ENCODE measurements at places on chromosomes 5 and 9.

DNA sequence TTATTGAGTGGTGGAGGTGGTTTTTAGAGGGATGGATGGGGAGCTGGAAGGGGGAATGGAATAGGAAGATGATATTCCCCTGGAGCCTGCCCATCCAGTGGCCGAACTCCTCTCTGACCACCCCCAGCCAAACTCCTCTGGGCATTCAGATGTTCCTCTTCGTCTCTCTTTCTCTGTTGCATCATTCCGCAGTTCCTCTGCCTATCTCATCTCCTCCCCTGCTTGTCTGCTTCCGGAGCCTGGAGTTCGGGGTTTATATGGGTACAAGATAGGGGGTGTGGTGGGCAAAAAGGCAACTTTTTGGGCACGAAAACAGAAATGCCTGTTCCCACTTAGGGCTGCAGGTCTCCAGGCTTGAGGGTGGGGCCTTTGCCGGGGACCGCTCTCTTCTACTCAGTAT lies 12.2 kb upstream of the CDK5RAP2 start:
- no peak for DNase-seq

GRCh38 chr5:131147258-131147657 lies 17.8 kb downstream of the HINT1 start:
- DNase-seq = no peak

DNA sequence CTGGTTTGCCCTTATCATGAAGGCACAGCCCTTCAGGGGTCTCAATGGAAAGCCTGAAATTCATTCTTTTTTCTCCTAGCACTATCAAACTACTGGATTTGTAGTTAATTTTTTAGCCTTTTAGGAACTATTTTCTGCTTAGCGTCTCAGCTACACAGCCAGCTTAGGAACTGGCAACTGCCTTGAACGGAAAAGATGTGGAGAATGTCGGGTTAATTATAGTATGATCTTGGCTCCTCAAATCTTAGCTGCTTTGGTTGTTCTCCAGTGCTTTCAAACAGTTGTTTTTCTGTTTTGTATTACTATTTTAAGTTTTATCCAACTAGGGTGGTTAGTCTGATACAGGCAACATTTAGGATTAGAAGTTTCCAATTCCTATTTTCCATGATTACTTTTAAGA lies 44.1 kb downstream of the CCNH start:
- no peak for DNase-seq

DNA sequence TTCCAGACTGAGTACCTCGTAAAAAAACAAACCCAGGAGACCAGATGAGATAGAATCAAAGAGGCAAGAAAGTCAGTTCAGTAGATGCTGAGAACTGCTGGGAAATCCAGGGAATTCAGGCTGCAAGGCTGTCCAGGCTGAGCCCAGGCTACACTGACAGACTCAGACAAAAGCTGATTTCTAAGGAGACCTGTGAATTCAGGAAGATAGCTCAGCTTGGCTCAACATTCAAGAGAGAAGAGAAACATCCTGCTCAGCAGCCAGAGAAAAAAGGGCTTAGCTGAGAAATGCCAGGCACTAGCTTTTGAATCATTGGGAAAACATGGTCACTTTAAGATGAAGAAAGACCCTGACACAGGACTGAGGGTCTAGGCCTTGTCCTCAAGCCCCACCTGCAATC lies 118.2 kb upstream of the SLC44A1 start:
- DNase-seq = no peak

- DNase-seq = no peak
Observed at GRCh38 chr5:180160789-180161188, 48.2 kb downstream of the RASGEF1C start.

DNA sequence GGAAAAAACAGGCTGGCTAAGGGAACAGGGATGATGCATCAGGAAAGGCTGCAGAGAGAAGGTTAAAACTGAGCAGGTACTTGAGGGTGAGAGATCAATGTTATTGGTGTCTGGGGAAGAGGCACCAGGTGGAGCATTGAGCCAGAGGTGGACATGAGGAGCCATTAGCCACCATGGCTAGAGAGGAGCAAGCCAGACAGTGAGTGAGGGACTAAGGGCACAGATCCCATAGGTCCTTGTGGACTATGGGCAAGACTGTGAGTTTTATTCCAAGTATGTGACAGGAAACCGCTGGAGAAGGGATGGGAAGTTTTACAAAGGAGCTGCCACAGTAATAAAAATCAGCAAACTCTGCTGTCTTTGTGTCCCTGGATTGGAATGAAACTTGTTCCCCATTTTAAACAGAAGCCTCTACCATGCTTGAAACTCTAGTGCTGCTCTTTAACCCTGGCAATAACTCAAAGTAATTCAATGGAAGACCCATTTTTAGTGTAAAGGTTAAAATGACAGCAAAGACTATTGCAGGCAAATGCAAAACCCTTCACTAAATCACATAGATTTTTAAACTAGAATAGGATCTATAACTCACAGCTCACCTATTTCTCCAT lies 349.8 kb downstream of the ENC1 start:
- DNase-seq = no peak

- DNase-seq = no peak
Observed at GRCh38 chr9:117704597-117704996, 394 bp downstream of the TLR4 start.

DNA sequence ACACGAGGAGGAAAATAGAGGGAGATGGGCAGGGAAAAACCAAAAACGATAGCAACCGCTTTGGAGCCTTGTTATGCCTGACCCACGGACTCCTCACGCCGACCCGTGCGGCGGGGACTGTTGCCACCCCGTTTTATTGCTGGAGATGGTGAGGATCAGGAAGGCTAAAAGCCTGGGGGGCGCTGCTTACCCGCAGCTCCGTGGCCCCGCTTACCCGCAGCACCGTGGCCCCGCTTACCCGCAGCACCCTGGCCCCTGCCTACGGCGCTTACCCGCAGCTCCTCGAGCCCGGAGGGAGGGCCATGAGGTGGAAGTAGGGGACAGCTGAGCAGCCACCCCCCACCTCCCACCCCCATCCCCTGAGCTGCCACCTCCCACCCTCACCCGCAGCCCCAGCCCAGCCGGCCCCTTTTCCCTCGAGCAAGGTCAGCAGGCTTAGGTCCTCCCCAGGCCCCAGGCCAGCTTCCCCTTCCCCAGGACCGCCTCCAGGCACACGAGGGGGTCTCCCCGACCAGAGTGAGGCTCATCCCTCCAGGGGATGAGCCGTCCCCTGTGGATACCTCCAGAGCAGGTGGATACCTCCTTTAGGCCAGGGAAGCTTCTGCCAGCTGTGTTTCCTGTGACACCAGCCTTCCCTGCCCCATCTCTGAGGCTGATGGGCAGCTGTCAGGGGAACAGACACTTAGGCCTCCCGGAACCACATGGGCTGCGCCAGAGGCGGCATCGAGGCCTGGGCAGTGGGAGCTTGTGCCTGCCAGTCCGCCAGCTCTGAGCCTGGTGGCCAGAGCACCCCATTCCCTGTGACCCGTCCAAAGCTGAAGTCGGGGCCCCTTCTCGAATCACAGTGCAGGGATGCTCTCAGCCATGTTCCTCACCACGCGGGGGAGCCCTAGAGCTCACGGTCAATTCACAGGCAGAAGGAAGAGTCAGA lies 92.3 kb downstream of the LMX1B start:
- DNase-seq = peak; percentile 26

GRCh38 chr5:135593886-135594285 lies 15.1 kb upstream of the CXCL14 start:
- DNase-seq = no peak

Data from NCI-H526 (cell line).